ENCODE measurements at places on chromosomes 12 and 14. TPM values are rescaled to one million over a fixed set of nuclear protein-coding genes. Genes with fewer than 3 reads are reported as not detected.
A peak's percentile ranks its signal among the peaks of the same experiment; 100 is the strongest.

TMTC1 gene
- total RNA-seq, result not detected

GRIP1 gene
- total RNA-seq, result 5.4 TPM

CCDC196 gene
- total RNA-seq, result not detected

HOXC10 gene
- total RNA-seq, result not detected

ABCB9 gene
- total RNA-seq, result 5.4 TPM

PPP1R3E gene
- 51.0 TPM for total RNA-seq

TAS2R9 gene
- not detected for total RNA-seq

TAS2R43 gene
- total RNA-seq, result 3.1 TPM

FOXN4 gene
- total RNA-seq, result not detected

ITGA7 gene
- total RNA-seq, result 1.6 TPM

APOF gene
- total RNA-seq, result not detected

IL22 gene
- not detected for total RNA-seq

AMHR2 gene
- not detected for total RNA-seq

RNASE7 gene
- not detected for total RNA-seq

- DNase-seq, result no peak
- no peaks in the 10 kb centered on the region for H3K4me1 ChIP-seq
- H3K27ac ChIP-seq, result no peak overlapping the region
- no peaks in the 10 kb centered on the region for H3K27me3 ChIP-seq
- H3K4me3 ChIP-seq, result no peak overlapping the region
- H3K36me3 ChIP-seq, result no peaks in the 10 kb centered on the region
Measured at GRCh38 chr12:55875704-55876467, 33.1 kb upstream of the MMP19 start.

- H3K27ac ChIP-seq, result no peak overlapping the region
- H3K4me1 ChIP-seq, result no peaks in the 10 kb centered on the region
- no peak overlapping the region for H3K4me3 ChIP-seq
- no peak for DNase-seq
- no peaks in the 10 kb centered on the region for H3K27me3 ChIP-seq
Measured at GRCh38 chr14:33040372-33041140, 101.9 kb downstream of the NPAS3 start.

GRCh38 chr14:96362965-96363750 is at the start of the genes ATG2B and GSKIP:
Gene ATG2B, minus strand, starts transcription at chr14:96363341. Its CDS starts 365 bp downstream, at chr14:96362976.
Gene GSKIP, plus strand, starts transcription at chr14:96363526. Its CDS starts 18,722 bp downstream, at chr14:96382248.
- peak within 1 kb of the TSS; percentile 89 for H3K4me3 ChIP-seq
- peak; percentile 94 for DNase-seq
- no peaks in the 10 kb centered on the region for H3K36me3 ChIP-seq
- peaks cover 28% of the 10 kb centered on the region for H3K4me1 ChIP-seq

DNA sequence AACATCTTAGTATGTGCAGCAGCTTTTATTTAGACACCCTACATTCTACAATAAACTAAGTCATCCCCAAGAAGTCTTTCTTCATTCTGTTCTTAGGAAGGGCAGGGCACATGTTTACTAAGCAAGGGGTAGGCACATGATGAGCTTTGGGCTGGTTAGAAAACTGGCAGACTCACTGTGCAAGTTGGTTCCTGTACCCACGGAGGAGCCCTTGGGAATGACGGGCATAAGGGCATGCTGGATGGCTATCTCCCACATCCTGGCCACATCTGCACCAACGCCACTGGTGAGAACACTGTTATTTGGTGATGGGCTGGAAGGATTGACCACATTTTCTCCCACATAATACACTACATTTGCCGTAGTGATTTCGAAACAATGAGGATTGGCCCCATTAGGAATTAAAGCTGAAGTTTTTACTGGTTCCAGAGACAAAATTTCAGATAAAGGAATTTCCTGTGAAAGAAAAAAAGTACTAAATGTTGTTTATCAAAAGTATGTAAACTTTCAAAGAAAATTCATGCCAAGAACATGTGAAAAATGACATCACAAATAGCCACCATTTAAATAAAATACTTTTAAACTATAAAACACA is 297.0 kb downstream of the PRKD1 start:
- no peak overlapping the region for H3K4me3 ChIP-seq
- H3K27me3 ChIP-seq, result no peaks in the 10 kb centered on the region
- H3K4me1 ChIP-seq, result no peaks in the 10 kb centered on the region
- H3K27ac ChIP-seq, result no peak overlapping the region
- no peak for DNase-seq

DNA sequence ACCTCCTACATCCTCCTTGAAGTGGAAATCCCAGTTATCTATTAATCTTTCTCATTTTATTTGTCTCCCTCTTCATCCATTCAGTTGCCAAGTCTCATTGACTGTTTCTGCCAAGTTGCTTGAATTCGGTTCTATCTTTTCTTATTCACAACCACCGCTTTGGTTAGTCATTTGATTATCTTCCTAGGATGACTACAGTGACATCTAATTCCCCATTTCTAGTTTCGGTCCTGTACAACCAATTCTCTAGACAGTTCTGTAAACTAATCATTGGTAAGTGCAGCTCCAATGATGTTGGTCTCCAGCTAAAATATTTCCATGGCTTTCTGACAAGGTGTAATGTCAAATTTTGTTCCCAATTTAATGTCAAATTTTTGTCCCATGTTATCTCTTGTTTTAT is 220.1 kb downstream of the ADAMTS20 start:
- no peaks in the 10 kb centered on the region for H3K36me3 ChIP-seq
- H3K4me1 ChIP-seq, result no peaks in the 10 kb centered on the region
- H3K27ac ChIP-seq, result no peak overlapping the region
- H3K4me3 ChIP-seq, result no peak overlapping the region
- DNase-seq, result no peak

- H3K27ac ChIP-seq, result no peak overlapping the region
- no peak for DNase-seq
- H3K4me3 ChIP-seq, result no peak overlapping the region
Measured at GRCh38 chr14:88516861-88517357, 37.9 kb downstream of the PTPN21 start.

GRCh38 chr14:87306409-87307168 is 686.4 kb downstream of the GALC start:
- H3K4me1 ChIP-seq, result no peaks in the 10 kb centered on the region
- no peak overlapping the region for H3K4me3 ChIP-seq
- H3K36me3 ChIP-seq, result no peaks in the 10 kb centered on the region
- DNase-seq, result no peak
- H3K27ac ChIP-seq, result no peak overlapping the region
- H3K27me3 ChIP-seq, result no peaks in the 10 kb centered on the region

- no peaks in the 10 kb centered on the region for H3K4me1 ChIP-seq
- H3K27ac ChIP-seq, result no peak overlapping the region
- H3K4me3 ChIP-seq, result no peak overlapping the region
- DNase-seq, result no peak
Measured at GRCh38 chr12:39402922-39403321, 40.0 kb downstream of the KIF21A start.

GRCh38 chr14:55731881-55732498 is 152.0 kb downstream of the KTN1 start:
- H3K4me1 ChIP-seq, result no peaks in the 10 kb centered on the region
- no peaks in the 10 kb centered on the region for H3K27me3 ChIP-seq
- no peak overlapping the region for H3K4me3 ChIP-seq
- peak; percentile 69 for DNase-seq
- H3K27ac ChIP-seq, result no peak overlapping the region

DNA sequence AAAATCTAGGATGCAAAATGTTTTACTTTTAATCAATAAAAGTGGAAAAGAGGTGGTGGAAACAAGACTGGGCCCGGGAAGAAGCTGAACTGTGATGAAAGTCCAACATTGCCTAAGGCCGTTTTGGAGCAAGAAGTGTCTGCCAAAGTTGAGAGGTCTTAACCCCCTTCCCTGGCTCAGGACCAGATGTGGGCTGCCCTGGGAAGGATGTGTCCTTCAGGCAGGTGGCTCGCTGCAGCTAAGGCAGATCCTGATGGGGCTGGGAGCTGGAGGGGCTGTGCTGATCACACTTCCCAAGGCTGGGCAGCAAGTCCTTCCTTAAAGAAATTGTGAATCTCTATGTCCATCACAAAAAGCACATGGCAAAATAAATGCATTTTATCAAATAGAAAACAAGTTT is 581.6 kb downstream of the GALC start:
- H3K36me3 ChIP-seq, result no peaks in the 10 kb centered on the region
- H3K27me3 ChIP-seq, result no peaks in the 10 kb centered on the region
- no peaks in the 10 kb centered on the region for H3K4me1 ChIP-seq
- H3K4me3 ChIP-seq, result no peak overlapping the region
- no peak overlapping the region for H3K27ac ChIP-seq
- no peak for DNase-seq

GRCh38 chr14:74065746-74066575 is 18.3 kb downstream of the ALDH6A1 start:
- no peak for DNase-seq
- no peak overlapping the region for H3K27ac ChIP-seq
- H3K4me3 ChIP-seq, result no peak overlapping the region
- H3K4me1 ChIP-seq, result no peaks in the 10 kb centered on the region

GRCh38 chr14:36690311-36691040 is 28.8 kb downstream of the PAX9 start:
- no peaks in the 10 kb centered on the region for H3K36me3 ChIP-seq
- no peaks in the 10 kb centered on the region for H3K4me1 ChIP-seq
- no peak overlapping the region for H3K27ac ChIP-seq

DNA sequence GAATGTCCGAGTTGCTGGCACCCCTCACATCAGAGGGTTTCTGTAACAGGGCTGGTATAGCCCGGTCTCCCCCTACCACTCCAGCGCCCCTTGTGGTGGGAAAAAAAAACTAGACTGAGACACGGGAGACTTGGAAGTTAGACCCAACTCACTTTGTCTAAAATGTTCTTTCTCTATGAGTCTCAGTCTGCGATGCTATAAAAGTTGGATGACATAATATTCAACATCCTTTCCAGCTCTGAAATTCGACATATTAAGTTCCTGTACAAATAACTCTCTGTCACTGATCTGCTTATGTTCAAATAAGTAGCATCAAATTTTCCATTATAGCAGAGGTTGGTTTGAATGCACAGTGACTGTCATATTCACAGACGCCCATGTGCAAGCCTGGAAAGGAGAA is 25.7 kb upstream of the TC2N start:
- H3K4me1 ChIP-seq, result peaks cover 53% of the 10 kb centered on the region
- H3K36me3 ChIP-seq, result no peaks in the 10 kb centered on the region
- H3K27ac ChIP-seq, result no peak overlapping the region
- H3K27me3 ChIP-seq, result no peaks in the 10 kb centered on the region
- DNase-seq, result peak; percentile 18

- H3K4me1 ChIP-seq, result no peaks in the 10 kb centered on the region
- H3K4me3 ChIP-seq, result no peak overlapping the region
- no peak for DNase-seq
- no peaks in the 10 kb centered on the region for H3K27me3 ChIP-seq
Measured at GRCh38 chr12:125104982-125105381, 39.7 kb downstream of the AACS start.

GRCh38 chr14:90812109-90812508 is 4.1 kb downstream of the TTC7B start:
- no peak overlapping the region for H3K27ac ChIP-seq
- H3K4me1 ChIP-seq, result peaks cover 13% of the 10 kb centered on the region
- H3K27me3 ChIP-seq, result peaks cover 4% of the 10 kb centered on the region
- DNase-seq, result no peak

GRCh38 chr12:99059824-99060511 is 414.9 kb downstream of the APAF1 start:
- H3K4me1 ChIP-seq, result no peaks in the 10 kb centered on the region
- DNase-seq, result no peak
- no peaks in the 10 kb centered on the region for H3K27me3 ChIP-seq
- no peaks in the 10 kb centered on the region for H3K36me3 ChIP-seq
- H3K27ac ChIP-seq, result no peak overlapping the region

DNA sequence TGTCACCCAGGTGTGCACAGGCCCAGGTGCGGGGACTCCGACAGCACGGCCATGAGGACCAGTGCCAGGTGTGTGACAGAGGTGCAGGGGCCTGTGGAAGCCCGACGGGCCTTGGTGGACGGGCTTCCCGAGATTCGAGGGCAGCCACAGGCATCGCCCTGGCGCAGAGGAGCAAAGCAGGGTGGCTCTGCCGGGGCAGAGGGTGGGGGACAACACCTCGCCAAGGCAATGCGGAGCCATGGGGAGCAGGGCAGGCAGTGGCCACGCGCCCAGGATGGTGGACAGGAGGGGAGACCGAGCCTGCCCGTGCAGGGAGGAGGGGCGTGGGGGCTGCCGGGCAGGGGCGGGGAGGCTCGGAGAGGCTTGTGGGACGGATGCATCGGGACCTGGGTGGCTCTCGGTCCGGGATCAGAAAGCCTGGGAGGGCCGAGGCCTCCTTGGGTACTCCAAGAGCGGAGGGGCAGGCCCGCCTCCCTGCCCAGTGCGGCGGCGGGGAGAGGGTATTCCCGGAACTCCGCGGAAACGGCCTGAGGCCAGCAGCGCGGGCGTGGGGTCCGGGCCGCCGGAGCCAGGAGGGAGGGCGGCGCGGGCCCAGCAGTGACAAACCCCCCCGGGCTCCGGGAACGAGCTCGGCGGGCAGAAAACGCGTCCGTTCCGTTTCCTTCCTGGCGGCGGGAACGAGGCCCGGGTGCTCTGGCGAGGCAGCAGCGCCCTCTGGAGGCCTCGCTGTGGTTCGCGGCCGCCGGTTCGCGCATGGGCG is 1.6 kb downstream of the TMEM121 start:
- H3K36me3 ChIP-seq, result no peaks in the 10 kb centered on the region
- H3K4me3 ChIP-seq, result peak overlapping the region; percentile 47
- DNase-seq, result peak; percentile 73
- peaks cover 19% of the 10 kb centered on the region for H3K27me3 ChIP-seq
- H3K4me1 ChIP-seq, result peaks cover 39% of the 10 kb centered on the region

Measured in CD4-positive, alpha-beta T cell (primary cell).